ENCODE measurements at places on chromosomes 3 and 15.
A peak's percentile ranks its signal among the peaks of the same experiment; 100 is the strongest.

GRCh38 chr15:65130941-65131340, 2.7 kb downstream of the PDCD7 start:
- DNase-seq, result no peak

DNA sequence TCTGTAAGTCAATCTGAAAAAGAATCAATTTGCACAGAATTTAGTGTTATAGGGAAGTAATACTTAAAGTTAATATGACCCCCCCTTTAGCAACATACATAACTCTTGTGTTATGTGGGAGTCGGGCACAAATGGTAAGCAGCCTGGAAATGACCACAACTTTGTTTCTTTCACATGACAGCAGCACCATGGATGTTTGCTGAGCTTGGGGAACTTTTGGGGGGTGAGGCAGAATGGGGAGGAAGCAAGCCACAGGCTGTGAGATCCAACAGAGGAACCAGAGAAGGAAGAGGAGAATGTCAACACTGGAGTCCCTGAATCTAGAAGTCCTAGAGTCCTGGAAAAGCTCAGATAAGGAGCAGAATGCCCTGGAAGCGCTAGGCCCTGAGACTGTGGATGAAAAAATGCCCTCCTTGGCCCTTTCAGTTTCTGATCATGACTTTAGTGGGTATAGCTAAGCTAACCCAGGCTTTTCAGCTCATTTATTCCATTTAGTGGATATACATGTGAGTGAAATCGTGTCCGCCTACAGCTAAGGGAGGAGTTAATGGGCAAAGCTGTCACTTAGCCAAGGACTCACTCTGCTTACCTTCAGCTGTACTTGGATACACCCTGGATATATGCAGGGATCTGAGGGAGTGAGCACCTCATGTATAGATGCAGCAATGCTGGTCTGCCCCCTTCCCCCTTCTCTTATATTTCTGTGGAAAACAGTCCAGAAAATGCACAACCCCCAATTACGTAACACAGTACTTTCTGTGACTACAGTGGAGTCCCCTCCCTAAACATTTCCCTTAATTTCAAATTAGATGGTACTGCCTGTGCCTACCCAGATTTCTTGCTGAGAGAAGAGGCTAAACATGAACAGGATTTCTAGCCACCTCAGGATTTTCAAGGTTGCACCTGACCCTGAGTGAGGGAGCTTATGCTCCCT, 39.1 kb downstream of the CFAP91 start:
- DNase-seq, result no peak

DNA sequence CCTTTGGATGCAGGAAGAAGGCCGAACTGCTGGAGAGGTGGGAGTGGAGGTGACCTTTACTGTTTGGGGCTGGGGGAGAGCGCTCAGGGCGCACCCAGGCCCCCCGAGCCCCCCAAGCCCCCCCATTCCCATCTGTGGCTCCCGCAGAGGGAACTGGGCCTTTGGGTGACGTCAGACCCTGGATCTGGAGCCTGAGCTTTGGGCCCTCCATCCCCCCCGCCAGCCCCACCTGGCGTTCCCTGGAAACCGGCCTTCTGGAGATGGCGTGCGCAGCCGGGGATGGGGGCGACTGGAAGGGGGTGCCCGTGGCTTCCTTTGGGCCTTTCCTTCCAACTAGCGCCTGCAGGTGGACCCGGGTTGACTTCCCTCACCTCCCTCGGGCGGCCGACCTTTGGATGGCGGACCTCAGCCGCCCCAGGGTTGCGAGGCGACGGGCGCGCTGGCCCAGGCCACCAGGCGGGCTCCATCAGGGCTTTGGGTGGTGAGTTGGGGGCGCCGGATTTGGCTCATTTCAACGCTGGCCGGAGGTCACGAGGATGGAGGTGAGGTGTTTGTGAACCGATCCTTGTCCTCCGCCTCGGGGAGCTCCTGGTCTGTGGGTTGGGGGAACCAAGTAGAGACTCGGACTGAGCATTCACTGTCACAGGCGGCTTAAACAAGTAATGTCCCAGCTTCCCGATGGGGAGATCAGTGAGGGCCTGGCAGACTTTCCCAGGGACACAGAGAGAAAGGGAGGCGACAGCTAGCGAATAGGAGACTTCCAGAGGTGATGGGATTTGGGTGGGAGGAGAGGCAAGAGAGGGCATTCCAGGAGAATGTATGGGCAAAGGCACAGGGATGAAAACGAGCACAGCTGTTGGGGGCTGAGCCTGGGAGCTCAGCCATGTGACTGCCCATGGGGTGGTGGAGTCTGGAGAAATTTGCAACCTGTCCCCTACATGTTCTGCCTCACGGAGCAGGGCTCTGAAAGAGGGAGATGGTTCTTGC, 709 bp downstream of the SCAMP5 start:
- peak; percentile 41 for DNase-seq

- DNase-seq, result no peak
These were observed 832 bp downstream of the TGFBR2 start for GRCh38 chr3:30607032-30607833.

DNA sequence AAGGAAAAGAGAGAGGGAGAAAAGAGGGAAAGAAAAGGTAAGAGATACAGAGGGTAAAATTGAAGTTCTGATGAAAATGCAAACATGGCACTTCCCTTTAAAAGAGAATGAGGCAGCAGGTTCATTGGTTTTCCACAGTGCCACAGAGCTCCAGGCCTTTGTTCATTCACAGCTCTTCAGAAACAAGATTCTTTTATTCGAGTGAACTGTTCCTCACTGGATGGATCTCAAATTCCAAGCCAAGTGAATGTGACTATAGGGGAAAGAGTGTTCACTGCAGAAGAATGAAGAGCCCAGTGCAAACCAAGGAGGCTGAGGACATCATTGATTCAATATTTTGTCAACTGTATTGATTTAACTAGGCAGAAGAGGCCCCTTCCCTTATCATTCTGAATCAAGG, 280.3 kb upstream of the PROK2 start:
- DNase-seq, result no peak
